NCI-H446 (cell line): ENCODE measurements at places on chromosomes 6 and 20.

DNA sequence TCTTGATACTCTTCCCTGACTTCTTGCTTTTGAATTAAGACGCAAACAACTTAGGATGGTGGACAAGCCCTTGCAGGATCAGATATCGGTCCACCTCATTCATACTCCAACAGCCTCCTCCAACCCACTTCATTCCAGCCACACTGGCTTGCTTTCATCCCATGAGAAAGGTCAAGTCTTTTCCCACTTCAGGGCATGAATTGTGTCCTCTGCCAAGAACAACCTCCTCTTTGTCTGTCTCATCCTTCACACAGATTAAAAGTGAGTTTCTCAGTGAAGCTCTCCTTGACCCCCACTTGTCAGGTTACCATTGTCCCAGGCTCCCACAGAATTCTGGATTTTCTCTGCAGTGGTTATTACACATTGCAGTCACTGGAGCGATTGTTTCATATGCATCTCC is 91.8 kb upstream of the TGM3 start:
- no peak for DNase-seq

- DNase-seq: peak; percentile 70
These were observed 71.7 kb downstream of the RCAN2 start for GRCh38 chr6:46419576-46420002.

DNA sequence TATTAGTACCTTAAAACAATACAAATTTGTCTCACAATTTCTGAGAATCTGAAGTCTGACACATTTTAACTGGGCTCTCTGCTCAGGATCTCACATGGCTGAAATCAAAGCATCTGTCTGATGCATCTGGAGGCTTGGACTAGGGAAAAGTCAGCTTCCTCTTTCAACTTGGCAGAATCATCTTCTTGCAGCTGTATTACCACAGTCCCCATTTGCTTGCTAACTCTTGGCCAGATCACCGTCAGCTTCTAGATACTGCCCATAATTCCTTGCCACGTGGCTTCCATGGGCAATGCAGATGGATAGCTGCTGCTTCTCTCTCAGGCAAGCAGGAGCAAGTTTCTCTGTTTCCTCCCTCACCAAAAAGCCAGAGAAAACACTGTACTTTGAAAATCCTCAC is 1106.4 kb upstream of the CITED2 start:
- DNase-seq: peak; percentile 6

GRCh38 chr6:111843347-111844147 is 29.7 kb downstream of the FYN start:
- DNase-seq: no peak

- no peak for DNase-seq
These were observed 6.1 kb downstream of the TRIM10 start for GRCh38 chr6:30154709-30155519.

DNA sequence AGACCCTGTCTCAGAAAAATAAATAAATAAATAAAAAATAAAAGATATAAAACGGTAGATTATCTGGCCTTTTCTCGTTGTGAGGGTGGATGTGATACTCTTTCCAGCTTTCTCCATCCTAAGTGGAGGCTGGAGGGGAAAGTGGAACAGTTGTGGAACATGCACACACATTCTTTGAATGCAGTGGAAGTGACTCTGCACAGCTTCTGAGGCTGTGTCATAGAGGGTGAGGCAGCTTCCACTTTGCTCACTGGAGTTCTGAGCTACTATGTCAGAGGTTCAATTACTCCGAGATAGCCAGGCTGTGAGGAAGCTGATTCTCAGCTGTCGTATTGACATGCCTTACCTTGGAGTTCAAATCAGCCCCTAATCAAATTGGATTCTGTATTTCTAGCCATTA is 82.2 kb downstream of the CHMP4B start:
- no peak for DNase-seq

- DNase-seq: no peak
These were observed 385.5 kb downstream of the HDGFL1 start for GRCh38 chr6:22954749-22955385.

DNA sequence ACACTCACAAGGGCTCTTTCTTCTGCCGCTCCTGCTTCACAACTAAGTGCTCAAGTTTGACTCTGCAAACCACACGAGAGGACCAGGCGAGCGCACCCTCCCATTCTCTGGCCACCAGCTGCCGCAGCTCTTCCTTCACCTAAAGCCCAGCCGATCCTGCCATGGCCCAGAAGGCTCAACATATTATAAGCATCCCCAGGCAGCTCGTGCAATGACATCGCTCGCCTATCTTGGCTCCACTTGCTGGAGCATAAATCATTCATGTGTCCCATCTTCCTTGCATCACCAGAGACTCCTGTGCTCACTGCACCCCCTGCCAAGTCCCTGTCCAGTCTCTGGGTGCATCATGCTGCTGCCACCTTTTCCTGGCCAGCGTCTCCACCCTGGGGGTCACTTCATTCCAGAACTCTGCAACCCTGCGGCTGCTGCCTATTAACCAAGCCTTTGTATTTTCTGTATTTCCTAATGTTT is 59.0 kb downstream of the PSMG4 start:
- no peak for DNase-seq

DNA sequence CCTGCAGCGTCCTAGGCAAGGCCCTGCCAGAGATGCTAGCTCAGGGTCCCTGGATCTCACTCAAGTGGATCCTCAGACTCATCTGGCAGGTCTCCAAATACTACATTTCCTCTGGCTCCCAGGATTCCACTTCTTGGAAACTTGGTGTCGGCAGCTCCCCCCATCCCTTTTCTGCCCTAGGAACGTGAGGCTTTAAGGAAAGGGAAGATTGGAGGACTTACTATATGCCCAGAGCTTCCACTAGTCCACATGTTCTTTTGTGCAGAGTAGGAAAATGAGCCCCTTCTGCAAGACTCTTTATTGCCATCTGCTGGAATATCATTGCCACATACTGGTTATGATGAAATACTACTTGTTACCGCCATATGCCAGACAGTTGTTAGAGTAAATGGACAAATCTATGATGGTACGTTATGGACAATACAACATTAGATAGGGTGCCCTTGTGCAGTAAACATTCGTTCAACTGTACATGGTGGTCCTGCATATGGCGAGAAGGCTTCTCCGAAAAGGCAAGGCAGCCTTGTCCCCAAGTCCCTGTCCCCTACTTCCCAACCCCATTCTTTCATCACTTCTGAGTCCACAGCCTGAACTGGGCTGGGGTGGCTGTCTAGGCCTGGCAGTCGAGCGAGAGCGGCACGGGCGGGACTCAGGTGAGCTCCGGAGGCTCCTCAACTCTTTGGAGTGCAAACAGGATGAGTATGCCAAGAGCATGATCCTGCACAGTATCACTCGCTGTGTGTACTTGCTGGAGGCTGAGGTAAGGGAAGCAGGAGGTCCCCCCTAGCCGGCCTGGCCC is 780 bp downstream of the ARMC12 start:
- peak; percentile 86 for DNase-seq

GRCh38 chr6:103122766-103123601 is 1729.5 kb downstream of the GRIK2 start:
- DNase-seq: peak; percentile 82
